Stomach (tissue), 19 donors: ENCODE measurements at places on chromosomes 1 and 21. TPM values are rescaled to one million over a fixed set of nuclear protein-coding genes. Genes with fewer than 3 reads are reported as not detected.
A peak's percentile ranks its signal among the peaks of the same experiment; 100 is the strongest.

GRCh38 chr1:115363171-115363570 lies 25.1 kb upstream of the NGF start:
- DNase-seq, result no peak

DNA sequence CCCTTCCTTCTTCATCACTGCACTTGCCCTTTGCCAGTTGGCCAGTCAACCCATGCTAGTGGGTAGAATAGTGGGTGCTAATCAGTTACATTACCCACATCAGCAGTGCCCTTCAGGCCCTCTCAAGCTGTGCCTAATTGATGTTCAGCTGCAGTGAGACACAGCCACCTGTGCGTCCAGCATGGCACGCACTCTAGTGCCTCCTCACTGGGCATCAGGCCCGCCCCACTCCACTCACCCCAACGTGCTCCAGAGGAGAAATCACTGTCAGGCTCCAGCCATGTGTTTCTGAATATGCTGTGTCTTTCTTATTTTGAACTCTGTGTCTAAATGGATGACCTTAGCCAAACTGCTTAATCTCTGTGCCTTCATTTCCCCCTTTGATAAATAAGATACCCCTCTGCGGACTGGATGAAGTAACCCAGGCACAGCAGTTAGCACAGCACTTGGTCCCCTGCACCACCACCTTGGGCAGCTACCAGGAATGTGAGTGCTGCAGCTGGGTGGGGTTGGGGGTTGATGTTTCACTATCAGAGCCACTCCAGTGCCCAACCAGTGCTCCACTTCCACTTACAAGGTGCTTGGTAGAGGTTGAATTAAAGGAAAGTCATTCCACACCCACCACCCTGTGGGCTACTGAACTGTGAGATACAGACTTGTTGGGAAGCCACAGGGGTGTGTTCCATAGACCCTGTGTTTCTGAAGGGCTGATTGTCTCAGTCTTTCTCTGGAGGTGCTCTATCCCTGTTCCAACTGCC lies 8.9 kb upstream of the ADORA3 start:
- no peak for DNase-seq

DNA sequence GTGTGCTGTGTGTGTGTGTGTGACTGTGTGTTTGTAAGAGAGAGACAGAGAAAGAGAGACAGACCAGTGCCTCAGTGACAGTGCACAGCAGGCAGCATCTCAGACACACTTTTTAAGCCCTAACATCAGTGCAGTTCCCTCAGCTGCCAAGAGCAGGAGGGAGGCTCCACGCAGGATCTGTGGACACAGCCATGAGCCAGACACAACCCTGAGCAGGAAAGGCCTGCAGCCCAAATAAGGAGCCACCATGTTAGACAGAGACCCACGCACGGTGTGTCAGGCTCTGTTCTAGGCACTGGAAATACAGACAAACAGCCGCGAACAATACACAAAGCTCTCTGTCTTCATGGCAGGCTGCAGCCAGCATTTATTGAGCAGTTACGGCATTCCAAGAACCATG lies 445.5 kb downstream of the MATN1 start:
- no peak for DNase-seq

GRCh38 chr1:151518936-151519335 lies 7.7 kb downstream of the CGN start:
- DNase-seq, result no peak

DNA sequence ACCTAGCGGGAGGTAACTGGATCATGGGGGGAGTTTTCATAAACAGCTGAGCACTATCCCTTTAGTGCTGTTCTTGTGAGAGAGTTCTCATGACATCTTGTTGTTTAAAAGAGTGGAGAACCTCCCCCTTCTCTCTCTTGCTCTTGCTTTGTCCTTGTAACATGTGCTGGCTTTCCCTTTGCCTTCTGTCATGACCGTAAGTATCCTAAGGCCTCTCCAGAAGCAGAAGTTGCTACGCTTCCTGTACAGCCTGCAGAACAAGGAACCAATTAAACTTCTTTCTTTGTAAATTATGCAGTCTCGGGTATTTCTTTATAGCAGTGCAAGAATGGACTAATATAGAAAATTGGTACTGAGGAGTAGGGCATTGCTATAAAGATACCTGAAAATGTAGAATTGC lies 515.6 kb downstream of the NEGR1 start:
- DNase-seq, result no peak

GRCh38 chr1:235366286-235366685 lies 941 bp upstream of the TBCE start:
- no peak for DNase-seq

- DNase-seq, result no peak
Observed at GRCh38 chr1:154736841-154737240, 128.9 kb upstream of the ADAR start.

DNA sequence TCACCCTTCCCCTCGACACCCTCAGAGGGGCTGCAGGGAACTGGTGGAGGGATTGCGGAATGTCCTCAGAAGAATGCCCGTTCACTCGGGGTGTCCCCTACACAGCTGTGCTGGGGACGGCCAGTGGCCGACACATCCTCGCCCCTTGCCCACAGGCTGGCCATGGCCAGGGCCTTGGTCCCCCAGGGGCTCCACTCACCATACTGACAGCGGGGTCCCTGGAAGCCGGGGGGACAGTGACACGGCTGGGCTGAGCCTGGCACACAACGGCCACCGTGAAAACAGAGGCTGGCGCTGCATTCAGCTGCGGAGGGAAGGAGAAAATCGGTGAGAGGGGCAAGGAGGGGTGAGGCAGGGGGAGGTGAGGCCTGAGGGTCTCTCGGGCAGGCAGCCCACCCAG lies 31.7 kb downstream of the MEGF6 start:
- DNase-seq, result no peak

DNA sequence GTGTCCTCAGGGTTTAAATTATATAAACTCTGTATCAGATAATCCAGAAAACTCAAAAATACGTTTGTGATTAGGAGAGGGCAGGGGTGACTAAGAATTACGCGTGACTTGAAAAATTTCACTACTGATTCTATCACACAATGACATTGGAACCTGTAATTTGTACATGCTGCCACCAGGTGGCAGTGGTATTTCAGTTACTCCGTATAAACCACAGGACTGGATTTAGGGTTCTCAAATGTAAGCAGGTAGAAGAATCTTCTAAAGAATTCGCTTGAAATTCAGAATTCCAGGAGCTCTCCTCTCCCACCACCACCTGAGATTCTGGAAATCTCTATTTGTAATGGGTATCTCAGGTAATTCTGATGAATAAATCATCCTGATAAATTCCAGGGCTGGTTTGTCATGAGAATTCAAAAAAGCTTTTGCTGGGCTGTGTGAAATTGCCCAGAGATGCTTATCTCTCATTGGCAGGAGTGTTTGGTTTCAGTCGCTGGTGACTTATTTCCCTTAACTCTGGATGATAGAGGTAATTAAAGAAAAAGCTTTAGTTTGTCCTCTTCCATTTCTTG lies 1.7 kb upstream of the KRTAP7-1 start:
- peak; percentile 10 for DNase-seq

Gene WDR64
- not detected for total RNA-seq

Gene FNDC10
- total RNA-seq, result 20.0 TPM

Gene KLF17
- not detected for total RNA-seq

Gene CNIH3
- total RNA-seq, result 18.7 TPM

Gene EPS8L3
- total RNA-seq, result 27.7 TPM

Gene KMO
- 0.18 TPM for total RNA-seq

Gene MMEL1
- total RNA-seq, result 190 TPM
